ENCODE measurements at places on chromosomes 7 and 10. TPM values are rescaled to one million over a fixed set of nuclear protein-coding genes. Genes with fewer than 3 reads are reported as not detected.
A peak's percentile ranks its signal among the peaks of the same experiment; 100 is the strongest.

DNA sequence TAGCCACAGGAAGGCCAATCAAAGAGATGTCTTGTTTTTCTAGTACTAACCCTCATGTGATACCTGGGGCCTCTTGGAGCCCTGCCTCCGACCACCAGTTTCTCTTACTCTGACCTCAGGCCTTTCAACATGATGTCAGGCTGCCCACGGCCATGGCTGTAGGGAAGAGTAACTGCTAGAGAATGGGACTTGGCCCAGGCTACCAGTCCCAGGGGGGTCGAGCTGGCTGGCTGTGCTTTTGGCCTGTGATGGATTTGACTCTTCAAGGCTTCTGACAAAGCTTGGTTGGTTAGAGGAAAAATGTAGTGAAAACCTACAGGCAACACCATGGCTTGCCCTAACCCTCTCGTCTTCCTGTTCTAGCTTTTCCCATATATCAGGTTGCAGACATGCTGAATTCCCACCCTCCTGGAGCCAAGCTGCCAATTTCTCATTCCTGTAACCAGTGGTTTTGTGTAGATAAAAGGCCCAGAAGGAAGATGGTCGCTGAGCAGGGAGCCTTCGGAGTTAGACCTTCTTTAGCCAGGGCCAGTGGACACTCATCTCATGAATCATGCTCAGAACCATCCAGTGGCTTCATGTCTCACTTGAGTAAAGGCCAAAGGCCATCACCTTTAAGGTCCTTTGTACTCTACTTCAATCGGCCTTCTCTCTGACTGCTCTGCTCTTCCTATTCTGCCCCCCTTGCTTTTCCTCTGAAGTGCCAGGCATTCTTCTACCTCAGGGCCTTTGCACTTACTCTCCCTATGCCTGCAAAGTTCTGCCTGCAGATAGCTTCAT lies 19.7 kb downstream of the SUFU start:
- no peak for DNase-seq

DNA sequence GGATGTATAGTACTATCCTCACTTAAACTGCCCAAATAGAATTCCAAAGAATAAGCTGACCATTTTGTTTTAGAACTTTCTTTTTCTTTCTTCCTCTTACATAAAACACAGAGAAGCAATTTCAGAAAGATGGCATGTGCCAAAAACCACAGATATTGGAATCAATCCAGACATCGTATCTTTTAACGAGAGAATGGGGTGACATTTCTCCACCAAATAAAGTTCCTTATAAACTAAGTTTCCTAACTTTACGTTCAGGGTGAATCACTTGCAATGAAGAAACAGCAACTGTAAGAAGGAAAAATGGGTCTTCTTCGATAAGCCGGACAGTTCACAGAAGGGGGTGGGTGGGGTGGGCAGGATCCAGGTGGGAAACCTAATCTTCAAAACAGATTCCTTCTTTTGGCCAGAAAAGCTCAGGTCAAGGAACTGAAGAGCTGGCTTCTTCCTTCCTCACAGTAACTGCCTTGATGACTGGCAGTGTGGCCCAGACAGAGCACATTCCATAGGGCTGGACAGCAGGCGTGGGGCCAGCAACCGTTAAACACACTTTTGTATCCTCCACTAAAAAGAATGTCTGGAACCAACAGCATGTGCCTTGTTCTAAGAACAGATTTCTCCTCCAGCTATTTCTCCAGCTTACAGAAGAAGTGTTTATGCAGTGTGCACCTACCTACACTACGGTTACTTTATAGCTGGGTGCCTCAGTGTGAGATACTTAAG lies 31.5 kb downstream of the CREB3L2 start:
- DNase-seq: no peak

DNA sequence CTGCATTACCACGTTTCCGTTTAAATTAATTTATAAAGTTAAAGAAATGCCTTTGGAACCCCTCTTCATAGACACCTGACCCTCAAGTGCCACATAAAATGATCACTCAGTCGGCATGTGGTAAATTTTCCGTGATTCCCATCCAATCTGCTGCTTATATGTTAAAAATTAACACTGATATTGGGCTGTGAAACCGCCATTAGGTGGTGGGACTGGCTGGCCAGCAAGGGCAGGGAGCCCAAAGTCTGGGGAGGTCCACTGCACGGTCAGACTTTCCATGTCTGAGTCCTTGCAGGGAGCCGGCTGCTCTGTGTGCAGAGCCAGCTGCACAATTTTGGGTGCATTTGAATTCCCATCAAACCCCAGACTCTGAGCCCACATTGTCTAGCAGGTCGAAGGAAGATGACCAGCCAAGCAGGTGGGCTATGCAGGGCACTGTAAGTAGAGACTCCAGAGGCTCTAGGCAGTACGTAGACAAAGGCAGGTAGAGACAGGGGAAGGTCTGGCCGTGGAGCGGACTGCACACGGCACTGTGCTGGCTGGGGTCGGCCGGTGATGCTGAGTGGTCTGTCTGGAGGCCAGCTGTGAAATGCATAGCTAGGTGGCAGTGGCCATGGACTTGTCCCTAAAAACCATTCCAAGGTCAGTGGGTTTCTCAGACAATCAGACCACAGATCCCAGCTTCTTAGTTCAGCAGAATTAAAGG lies 122.9 kb downstream of the SH3PXD2A start:
- DNase-seq: no peak

DNA sequence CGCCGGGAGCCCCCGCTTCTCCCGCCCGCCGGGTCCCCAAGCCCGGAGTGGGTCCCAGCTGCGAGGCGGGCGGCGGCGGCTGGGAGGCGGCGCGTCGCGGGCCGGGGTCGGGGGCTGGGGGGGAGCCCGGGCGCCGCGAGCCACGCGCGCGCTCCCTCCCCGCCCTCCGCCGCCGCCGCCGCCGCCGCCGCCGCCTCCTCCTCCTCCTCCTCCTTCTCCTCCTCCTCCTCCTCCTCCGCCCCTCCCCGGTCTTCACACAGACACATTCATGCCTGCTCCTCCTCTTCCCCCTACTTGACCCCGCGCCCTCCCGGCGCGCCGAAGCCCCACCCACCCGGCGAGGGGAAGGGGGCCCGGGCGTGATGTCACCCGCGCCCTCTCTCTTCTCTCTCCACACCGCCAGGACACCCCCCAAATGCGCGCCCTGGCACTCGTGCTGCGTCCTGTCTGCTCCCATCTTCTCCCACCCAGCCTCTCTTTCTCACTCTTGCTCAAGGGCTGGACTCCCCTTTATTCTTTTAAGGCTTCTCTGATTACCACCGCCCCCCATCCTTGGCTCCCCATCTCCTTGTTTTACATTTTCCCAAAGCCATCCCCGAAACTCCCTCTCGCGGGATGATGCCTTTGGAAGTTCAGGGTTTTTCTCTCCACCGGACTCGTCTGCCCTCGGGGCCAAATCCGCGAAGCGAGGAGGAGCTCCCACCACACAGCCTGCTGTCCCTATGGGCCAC lies 967 bp upstream of the GLI3 start:
- peak; percentile 6 for DNase-seq

DNA sequence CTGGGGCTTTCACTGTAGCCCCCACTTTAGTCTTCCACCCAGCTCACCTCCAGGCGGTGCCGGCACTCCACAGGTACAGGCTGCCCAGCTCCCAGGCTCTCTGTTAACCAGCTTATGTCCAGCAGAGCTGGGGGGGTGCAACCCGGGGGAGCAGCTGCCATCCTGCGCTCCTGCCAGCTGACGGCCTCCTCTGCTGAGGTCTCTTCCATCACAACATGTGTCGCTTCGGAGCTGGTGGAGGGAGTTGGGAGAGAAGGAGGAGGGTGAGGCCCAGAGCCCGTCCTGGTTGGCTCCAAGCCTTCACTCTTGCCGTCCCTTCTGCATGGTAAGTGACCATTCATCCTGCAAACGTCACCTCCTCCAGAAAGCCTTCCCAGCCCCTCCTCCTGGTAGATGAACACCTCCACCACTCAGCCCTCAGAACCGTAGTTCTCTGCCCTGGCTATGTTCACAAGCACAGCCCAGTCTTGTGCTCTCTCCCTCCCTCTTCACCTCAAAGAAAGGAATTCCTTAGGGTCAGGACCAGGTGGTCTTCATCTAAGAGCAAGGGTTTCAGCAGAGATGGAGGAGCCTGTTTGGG lies 1.6 kb downstream of the POLM start:
- no peak for DNase-seq

GRCh38 chr7:53001221-53001620 lies 34.2 kb upstream of the POM121L12 start:
- DNase-seq: no peak

DNA sequence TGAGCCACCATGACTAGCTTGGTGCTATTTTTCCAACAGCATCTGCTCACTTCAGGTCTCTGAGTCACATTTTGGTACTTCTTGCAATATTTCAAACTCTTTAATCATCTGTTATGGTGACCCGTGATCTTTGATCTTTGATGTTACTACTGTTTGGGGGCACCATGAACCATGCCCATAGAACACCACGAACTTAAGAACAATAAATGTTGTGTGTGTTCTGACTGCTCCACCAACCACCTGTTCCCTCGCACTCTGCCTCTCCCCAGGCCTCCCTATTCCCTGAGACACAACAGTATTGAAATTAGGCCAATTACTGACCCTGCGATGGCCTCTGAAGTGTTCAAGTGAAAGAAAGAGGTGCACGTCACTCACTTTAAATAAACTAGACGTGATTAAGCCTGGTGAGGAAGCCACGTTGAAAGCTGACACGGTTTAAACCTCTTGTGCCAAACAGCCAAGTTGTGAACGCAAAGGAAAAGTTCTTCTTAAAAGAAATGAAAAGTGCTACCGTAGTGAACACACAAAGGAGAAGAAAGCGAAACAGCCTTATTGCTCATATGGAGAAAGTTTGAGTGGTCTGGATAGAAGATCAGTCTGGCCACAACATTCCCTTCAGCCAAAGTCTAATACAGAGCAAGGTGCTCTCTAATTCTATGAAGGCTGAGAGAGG lies 27.2 kb upstream of the ATP6V0A4 start:
- DNase-seq: no peak

- no peak for DNase-seq
Observed at GRCh38 chr10:112349521-112350085, 24.3 kb upstream of the ACSL5 start.

- DNase-seq: no peak
Observed at GRCh38 chr7:118938845-118939244, 714.3 kb downstream of the ANKRD7 start.

- no peak for DNase-seq
Observed at GRCh38 chr7:107173691-107174406, 5.0 kb downstream of the HBP1 start.

The OR13A1 gene
- total RNA-seq: not detected

The CREB5 gene
- total RNA-seq: not detected

The MALRD1 gene
- total RNA-seq: not detected

The LBX1 gene
- not detected for total RNA-seq
